Brain pericyte (primary cell): ENCODE measurements at places on chromosomes 12 and 14.

DNA sequence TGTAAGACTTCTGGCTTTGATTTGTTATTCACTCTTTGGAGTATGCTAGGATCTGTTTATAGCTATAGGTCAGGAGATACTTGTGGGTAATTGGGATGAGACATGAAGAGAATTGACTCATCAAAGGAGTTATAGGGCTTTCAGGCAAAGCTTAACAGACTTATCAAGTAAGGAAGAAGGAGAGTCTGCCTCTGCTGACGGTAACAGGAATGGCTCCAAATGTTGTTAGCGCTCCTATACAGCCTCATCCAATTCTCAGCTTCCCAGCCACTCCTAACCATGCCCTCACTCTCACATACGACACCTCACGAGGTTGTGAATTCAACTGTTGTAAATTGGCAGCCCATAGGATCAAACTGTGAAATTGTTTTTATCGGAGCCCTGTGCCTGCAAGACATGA, 140.5 kb downstream of the KCNA5 start:
- DNase-seq = no peak

GRCh38 chr12:39623919-39624318, 4.3 kb upstream of the ABCD2 start:
- no peak for DNase-seq

DNA sequence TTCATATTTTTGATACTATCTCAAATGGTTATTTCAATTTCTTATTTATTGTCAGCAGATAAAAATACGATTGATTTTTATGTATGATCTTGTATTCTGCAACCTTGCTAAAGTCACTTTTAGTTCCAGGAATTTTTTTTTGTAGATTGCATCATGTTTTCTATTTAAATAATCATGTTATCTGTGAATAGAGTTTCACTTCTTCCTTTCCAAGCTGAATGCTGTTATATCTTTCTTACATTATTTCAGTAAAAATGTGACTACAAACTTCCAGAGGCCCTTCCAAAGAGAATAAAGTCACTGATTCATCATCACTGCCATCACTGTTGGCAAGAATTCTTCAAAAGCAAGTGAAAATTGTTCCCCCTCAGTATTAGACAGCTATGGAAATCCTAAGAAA, 104.7 kb upstream of the RAP1B start:
- no peak for DNase-seq

DNA sequence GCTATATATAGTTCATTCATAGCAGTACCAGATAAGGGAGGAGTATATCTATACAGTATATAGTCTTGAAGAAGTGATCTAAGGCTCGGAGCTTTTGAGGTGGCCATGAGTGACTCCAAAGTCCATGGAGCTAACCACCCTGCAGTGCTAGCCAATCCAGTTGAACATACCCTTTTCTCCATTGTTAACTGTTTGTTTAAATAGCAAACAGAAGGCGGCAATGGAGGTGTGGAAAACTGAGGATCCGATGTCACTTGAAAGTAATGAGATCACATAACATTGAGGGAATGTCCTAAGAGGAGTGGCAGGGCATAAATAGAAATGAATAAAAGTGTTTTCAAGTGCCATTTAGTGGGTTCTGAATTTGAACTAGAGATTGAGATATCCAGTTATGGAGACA, 12.4 kb upstream of the SNAPC1 start:
- no peak for DNase-seq

DNA sequence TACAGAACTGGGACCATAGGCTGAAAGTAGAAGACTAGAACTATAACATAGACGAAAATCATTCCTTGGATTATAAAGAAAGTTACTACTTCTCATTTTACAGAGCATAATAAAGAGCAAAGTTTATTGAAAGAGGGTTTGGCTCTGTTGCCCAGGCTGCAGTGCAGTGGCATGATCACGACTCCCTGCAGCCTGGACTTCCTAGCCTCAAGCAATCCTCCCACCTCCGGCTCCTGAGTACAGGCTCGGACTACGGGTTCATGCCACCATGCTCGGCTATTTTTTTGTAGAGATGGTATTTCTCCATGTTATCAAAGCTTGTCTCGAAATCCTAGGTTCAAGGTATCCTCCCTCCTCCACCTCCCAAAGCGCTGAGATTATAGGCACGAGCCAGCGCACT, 190.1 kb upstream of the FOXG1 start:
- no peak for DNase-seq

DNA sequence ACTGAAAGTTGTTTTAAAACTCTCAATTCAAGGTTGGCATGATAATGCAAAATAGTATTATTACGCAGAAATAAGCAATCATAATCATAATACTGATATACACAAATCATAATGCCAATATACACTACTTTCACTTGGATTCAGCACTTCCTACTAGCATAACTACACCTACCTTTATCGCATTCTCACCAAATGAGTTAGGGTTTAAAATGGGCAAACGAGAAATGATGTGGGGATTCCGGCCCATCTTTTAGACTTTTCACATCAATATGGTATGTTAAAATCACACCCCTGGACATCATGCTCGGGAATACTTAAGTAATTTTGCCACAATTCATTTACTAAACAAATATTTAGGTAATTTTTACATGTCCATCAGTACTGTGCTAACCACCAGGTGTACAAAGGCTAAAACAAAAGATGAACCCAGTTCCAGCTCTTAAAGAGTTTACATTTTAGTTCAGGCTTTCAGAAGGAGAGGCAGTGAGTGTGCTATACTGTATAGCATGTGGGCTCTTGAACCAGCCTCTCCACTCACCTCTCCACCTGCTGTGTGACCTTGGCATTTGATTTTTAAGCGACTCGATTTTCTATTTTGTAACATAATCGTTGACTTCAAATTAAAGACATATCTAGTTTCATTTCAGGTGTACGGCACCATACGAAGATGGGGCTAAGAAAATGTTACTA, 1.1 kb upstream of the USP15 start:
- DNase-seq = no peak

- DNase-seq = no peak
Observed at GRCh38 chr12:126067626-126068329, 1002.5 kb downstream of the AACS start.

DNA sequence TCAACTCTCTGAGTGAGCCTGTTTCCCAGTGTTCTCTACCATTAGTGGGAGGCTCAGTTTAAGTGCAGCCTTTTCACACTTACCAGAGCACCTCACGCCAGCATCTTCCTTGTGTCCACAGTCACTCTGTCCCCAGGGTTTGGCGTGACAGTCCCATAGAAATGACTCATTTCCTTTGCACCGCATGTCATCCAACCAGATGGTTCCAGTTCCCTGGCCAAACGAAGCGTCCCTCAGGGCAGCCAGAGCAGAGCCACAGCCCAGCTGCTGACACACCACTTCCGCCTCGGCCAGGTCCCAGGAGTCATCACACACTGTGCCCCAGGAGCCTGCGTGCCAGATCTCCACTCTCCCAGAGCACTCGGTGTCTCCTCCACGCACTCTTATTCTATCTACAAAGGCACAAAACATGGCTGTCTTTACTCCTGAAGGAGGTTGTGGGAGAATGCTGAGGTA, 65.4 kb downstream of the ACSM4 start:
- DNase-seq = peak; percentile 16

GRCh38 chr12:7399089-7399488, 44.9 kb downstream of the CD163L1 start:
- DNase-seq = no peak

GRCh38 chr12:68789144-68789878, 18.7 kb upstream of the MDM2 start:
- no peak for DNase-seq

DNA sequence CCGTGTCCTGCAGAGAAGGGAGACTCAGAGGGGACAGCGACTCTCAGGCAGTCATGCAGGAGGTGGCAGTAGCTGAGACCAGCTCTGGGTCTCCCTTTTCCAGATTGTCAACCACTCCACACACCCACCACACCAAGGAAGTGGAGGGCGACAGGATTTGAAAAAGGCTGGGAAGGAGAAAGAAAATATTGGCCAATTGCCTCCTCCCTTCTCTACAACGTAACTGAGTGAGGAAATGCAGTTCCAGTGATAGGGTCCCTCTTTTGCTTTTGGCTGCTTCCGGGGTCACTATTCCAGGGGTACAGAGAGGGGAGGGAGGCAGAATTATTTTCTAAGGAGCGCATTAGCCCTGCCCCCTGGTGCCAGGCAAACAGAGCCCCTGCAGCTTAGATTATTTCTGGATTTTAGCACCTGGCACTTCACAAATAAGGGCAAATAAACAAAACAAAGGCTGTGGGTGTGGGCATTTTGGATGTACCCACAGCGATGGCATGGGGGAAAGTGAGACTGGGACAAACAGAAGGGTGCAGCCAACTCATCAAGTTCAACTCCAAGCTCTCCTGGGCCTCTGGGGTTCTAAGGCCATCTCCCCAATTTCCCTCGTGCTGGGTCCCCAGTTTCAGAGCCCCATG, 20.4 kb downstream of the ASB2 start:
- no peak for DNase-seq

GRCh38 chr14:100294213-100294962, 11.9 kb downstream of the SLC25A29 start:
- DNase-seq = no peak

- peak; percentile 10 for DNase-seq
Observed at GRCh38 chr12:74111688-74112360, 425.8 kb upstream of the ATXN7L3B start.

DNA sequence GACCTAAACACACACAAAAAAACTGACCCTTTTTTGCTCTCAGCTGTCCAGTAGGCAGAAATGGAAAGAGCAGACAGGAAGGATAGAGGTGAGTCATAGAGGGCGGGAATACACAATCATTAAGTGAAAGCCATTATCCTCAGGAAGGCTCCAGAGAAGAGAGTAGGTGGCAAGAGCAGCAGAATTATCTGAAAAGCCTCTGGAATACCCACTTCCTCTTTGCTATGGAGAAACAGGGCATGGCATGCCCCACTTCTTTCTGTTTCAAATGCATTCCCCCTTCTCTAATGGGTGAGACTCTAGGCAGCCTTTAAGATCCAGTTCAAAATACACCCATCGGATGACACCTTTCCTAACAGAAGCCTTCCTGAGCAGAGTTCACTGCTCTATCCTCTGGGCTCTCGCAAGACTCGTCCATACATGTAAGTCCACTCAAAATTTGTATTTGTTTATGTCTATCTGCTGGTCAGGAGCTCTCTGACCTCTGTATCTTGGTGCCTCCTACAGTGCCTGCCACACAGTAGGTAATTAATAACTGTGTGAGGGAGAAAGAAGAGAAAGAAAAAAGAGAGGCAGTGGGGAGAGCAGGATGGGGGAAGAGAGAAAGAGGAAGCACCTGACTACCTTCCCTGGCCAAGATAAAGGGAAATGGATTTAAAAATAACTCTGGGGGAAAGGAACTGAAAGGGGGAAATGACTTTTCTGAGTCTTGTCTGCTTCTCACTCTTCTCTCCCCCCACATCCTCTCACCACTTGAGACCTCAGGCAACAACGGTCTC, 8.5 kb downstream of the KLHL33 start:
- DNase-seq = no peak

DNA sequence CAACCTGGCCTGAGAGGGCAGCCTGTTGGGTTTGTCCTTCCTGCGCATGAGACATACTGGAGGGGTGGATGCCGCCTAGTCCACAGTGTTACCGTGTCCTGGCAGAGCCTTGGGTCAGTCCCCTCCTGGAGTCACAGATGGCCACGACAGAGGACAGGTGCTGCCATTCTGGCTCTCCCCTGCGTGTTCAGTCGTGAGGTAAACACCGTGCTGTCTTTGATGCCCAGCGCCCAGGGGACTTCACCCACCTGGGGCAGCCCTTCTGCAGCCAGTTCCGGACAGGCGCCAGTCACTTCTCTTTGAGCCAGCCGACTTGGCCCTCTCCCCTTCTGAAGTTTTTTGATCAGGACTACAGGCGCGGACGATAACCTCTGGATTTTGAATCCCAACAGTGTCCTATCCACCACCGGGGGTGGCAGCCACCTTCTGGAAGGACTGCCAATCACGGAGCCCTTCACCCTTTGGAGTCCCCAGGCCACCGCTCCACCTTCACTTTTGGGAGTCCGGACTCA, 933.0 kb downstream of the DIO2 start:
- no peak for DNase-seq
